ENCODE measurements at places on chromosomes 11 and 22. TPM values are rescaled to one million over a fixed set of nuclear protein-coding genes. Genes with fewer than 3 reads are reported as not detected.

Gene LGALS1
- total RNA-seq, result 1,080 TPM

Gene DKK3
- 0.49 TPM for total RNA-seq

Gene FXYD2
- total RNA-seq, result 0.52 TPM

Gene FUT4
- 5.7 TPM for total RNA-seq

Gene TTC28
- 0.12 TPM for total RNA-seq

Gene MRGPRX3
- total RNA-seq, result not detected

Gene LSP1
- 1.3 TPM for total RNA-seq

Gene OR6T1
- not detected for total RNA-seq

Gene OR5M11
- total RNA-seq, result not detected

Gene PDGFD
- 0.34 TPM for total RNA-seq

Gene KCNJ11
- 7.5 TPM for total RNA-seq

Gene TRMT2A
- 67.3 TPM for total RNA-seq

Gene PEX16
- total RNA-seq, result 33.2 TPM

Gene THYN1
- total RNA-seq, result 32.2 TPM

Gene MS4A2
- total RNA-seq, result not detected

Gene POLA2
- 20.0 TPM for total RNA-seq

Gene FGF4
- not detected for total RNA-seq

Gene GRAP2
- 0.42 TPM for total RNA-seq

Gene CD248
- total RNA-seq, result 0.32 TPM

Gene HPX
- 4.6 TPM for total RNA-seq

Gene OR51I1
- 23.1 TPM for total RNA-seq

Gene A4GALT
- total RNA-seq, result 16.0 TPM

Gene DNAJB7
- total RNA-seq, result not detected

Gene IRAG1
- total RNA-seq, result 3.7 TPM

Gene LRRC32
- 0.54 TPM for total RNA-seq
